ENCODE measurements at places on chromosomes 7 and 10. TPM values are rescaled to one million over a fixed set of nuclear protein-coding genes. Genes with fewer than 3 reads are reported as not detected.

The SUN3 gene
- total RNA-seq: not detected

The EGR2 gene
- 0.43 TPM for total RNA-seq

The FAM171A1 gene
- 26.5 TPM for total RNA-seq

The WNT16 gene
- total RNA-seq: not detected

The C1QL3 gene
- total RNA-seq: not detected

The FKBP6 gene
- not detected for total RNA-seq

The OR2A12 gene
- total RNA-seq: not detected

The IFIT3 gene
- 5.9 TPM for total RNA-seq

The NEURL1 gene
- 0.20 TPM for total RNA-seq

The RBM20 gene
- total RNA-seq: 1.3 TPM

The C10orf62 gene
- total RNA-seq: not detected

The IMMP2L gene
- total RNA-seq: 19.7 TPM

The MSMB gene
- total RNA-seq: not detected

All from A549 treated with CORT108297 at 1 μM for 4 hours (cell line).